COLO829 (cell line): ENCODE measurements at places on chromosomes 2 and 18.

DNA sequence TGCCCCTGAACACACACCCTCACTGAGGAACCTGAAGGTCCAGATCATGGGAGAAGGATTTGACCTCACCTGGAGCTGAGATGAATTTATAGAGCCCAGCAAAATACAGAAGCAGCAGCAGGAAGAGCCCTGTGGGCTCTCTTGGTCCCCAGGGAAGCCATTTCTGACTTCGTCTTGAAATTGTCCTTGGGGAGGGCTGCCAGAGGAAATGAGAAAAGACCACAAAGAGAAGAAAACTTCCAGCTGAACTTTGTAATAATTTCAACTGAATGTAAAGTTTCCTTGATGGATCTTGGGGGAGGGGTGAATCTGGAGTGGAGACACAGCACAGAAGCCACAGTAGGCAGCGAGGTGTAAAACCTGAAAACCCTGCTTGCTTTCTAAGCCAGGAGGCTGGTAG lies 500.9 kb upstream of the NXPH2 start:
- DNase-seq: no peak

DNA sequence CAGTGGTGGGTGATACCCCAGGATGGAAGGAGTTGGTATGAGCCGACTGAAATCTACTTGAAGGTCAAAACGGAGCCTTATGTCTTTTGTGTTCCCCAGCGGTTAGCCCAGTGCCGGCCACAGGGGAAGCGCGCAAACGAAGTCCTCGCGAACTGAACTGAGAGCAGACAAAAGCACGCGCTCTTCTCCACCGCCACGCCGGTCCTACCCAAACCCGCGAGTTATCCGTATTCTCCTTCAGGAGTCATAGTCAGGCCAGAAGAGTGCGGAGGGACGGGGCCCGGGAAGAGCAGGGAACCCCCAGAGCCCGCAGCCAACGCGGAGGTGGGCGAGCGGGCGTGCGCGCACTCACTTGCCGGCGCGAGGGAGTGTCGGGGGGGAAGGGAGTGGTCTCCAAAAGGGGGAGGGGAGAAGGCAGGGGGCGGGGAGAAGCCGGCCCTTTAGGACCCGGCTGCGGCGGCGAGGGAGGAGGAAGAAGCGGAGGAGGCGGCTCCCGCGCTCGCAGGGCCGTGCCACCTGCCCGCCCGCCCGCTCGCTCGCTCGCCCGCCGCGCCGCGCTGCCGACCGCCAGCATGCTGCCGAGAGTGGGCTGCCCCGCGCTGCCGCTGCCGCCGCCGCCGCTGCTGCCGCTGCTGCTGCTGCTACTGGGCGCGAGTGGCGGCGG lies at the start of gene IGFBP2:
Gene IGFBP2 (plus strand): TSS at position 469 of the 664 bp plus-strand sequence. CDS start 104 bp downstream, at position 573.
- no peak for DNase-seq

GRCh38 chr2:17857021-17857420 lies 21.4 kb upstream of the KCNS3 start:
- DNase-seq: no peak

- no peak for DNase-seq
These were observed 73.7 kb downstream of the SP3 start for GRCh38 chr2:173891315-173892037.

DNA sequence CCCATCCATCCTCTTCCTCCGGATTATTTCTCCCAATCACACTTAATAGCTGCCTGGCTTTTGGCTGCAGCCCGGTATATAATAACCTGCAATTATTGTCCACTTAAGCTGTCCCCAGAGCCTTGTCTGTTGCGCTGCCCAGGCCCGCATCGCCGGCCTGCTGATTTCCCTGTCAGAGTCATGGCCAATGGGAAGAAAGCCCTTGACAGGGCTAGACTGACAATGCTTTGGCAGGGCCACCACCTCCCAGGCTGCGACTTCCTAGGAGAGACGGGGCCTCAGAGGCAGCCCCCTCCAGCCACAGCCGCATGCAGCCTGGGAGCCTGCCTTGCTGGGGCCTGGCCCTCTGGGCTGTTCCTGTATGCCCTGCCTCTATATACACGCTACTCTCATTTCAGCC lies 10.0 kb upstream of the CELF4 start:
- no peak for DNase-seq

- no peak for DNase-seq
These were observed 3.6 kb downstream of the IAH1 start for GRCh38 chr2:9477914-9478313.
